ENCODE measurements at places on chromosomes 6 and 20. TPM values are rescaled to one million over a fixed set of nuclear protein-coding genes. Genes with fewer than 3 reads are reported as not detected.
A peak's percentile ranks its signal among the peaks of the same experiment; 100 is the strongest.

- no peak for DNase-seq
These were observed 70.8 kb upstream of the SLC35B3 start for GRCh38 chr6:8506126-8506525.

DNA sequence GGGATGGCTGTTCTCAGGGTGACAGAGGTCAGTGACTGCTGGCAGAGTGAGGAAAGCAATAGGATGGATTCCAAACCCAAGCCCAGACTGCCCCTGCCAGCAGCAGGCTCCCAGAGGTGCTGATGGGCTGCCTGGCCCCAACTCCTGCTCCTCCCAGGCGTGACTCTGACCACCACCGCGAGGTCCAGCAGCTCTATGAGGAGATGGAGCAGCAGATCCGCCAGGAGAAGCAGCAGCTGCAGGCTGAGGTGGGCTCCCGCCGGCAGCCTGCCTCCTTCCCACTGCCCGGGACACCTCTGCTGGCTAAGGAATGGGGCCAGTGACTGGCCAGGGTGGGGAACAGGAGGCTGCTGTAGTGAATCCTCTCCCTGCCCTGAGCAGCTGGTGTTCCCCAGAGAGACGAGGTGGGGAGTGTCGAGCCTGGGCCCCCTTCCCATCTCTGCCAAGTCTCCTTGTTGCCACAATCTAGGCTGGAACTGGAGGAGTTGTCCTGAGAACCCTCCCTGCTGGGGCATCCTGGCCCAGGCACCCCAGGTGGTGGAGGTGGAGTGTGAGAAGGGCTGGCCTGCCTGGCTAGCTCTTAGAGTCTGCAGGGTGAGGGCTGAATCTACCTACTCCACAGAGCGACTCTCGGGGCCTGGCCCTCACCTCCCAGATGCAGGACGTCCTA is 20.4 kb downstream of the RAB44 start:
- DNase-seq: no peak

DNA sequence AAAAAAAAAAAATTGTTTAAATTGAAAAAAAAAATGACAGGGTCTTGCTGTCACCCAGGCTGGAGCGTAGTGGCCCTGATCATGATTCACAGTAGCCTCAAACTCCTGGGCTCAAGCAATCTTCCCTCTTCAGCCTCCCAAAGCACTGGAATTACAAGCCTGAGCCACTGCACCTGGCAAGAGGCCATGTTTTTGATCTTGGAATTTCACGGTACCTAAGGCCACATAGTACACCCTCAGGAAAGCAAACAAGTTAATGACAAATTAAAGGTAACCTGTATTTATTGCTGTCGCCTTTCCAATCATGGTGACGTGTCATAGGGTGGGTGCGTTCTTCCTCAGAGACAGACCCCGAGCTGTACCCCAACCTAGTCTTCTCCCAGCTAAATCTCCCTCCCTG is 79.2 kb downstream of the LINC00237 start:
- DNase-seq: no peak

GRCh38 chr20:57665589-57665971 is 44.2 kb downstream of the PMEPA1 start:
- DNase-seq: no peak

DNA sequence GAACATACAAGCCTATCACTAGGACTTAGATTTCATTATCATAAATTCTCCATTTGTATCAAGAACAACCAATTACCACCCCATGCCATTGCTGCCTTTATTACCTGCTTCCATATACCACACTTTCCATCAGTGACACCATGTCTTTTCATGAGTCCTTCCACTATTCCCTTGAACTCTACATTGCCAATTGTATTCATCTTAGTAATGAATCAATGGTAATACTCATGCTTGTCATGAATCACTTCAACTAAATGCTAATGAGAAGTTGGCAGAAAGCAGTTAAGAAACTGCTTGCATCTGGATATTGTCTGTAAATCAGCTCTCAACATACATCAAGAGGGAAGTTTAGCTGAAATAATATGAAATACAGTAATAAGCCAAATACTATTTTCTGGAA is 61.2 kb upstream of the RNF217 start:
- DNase-seq: no peak

GRCh38 chr6:168634541-168635328 is 193.8 kb downstream of the SMOC2 start:
- DNase-seq: no peak

DNA sequence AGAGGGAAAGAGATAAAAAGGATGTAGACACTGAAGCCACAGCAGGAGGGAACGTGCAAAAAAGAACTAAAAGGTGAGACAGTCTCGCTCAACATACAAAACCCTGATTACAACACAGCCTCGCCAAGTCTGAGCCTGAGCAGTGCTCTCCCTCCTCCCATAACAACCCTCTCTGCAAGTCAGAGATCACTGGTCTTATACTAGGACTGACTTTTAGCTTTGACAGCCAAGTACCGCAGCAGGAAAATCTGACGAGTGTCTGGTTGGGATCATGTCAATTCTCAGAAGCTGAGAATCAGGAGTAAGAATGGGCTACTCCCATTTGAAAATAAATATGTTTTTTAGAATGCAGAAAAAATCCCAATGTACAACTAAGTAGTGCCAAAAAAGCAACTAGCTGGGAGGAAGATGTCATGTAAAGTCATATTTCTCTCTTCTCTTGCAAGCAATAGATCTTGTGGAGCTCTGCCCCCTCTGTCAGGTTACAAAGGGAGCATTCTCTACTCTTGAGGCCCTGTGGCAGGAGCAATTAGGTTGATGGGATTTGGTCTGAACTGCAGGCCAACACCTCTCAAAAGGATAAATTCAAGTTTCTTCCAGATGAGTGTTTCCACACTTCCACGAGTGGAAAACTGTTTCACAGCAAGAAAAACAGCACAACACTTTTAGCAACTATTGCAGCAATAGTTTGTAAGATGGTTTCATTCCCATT is 118.9 kb upstream of the COL21A1 start:
- DNase-seq: no peak

GRCh38 chr20:47620808-47621805 is 119.4 kb downstream of the NCOA3 start:
- DNase-seq: peak; percentile 63

DNA sequence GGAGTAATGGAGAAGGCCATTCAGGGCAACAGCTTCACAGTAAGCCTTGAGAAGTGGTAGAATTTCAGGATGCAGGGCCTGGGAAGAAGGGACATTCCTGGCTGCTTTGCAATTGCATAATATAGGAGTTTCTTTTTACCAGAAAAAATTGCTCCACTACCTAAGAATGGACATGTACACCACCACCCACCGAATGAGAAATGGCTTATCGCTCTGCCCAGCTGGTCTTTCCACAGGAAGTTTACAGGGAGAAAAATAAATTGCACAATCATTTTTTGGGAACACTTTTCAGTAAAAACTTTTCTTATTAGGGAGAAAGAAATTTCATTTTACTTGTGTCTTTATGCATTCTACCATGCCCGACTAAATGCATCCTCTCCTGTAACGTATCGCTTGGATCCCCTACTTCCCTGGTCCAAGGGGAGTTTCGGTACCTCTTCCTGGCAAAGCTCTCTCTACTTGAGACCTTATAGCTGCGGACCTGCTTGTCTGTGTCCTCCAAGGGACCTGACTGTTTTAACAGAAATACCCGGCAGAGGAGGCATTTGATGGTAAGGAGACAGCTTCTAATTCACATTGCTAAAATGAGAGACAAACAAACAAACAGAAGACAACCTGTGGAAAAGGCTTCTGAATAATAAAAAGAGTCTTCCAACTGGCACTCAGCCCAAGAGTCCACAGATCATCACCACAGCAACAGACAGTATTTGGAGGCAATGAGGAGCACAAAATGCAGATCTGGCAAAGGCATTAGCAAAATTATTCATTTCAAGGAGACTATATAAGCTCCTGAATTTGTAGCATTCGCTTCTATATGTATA is 54.2 kb downstream of the MAP3K5 start:
- peak; percentile 62 for DNase-seq

The DDX27 gene
- total RNA-seq: 40.0 TPM

The BPIFB4 gene
- not detected for total RNA-seq

The CRIP3 gene
- total RNA-seq: not detected

The TMEM151B gene
- total RNA-seq: not detected

The MYCT1 gene
- not detected for total RNA-seq

The KCNG1 gene
- 0.71 TPM for total RNA-seq

The TUBB2B gene
- total RNA-seq: 31.3 TPM
